ENCODE measurements at places on chromosomes 13 and 19. TPM values are rescaled to one million over a fixed set of nuclear protein-coding genes. Genes with fewer than 3 reads are reported as not detected.

DNA sequence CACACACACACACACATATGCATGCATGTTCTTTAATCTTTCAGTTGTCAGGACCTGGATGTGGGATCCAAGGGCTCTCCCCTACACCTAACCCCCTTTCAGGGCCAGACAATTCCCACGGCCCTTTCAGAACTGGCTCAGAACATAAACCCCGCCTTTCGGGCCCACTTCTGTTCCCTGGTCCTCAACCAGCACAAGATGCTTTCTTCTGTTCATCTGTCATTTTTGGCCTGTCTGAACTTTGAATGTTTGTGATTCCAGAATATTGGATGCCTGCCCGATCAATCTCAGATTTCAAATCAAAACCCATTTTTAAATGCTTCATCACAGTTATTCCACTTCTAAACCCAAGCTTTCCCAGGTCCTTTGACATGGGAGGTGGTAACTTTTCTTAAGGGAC lies 167.3 kb downstream of the USP12 start:
- no peak for DNase-seq

PNMA8A gene
- total RNA-seq: 0.15 TPM

DNA sequence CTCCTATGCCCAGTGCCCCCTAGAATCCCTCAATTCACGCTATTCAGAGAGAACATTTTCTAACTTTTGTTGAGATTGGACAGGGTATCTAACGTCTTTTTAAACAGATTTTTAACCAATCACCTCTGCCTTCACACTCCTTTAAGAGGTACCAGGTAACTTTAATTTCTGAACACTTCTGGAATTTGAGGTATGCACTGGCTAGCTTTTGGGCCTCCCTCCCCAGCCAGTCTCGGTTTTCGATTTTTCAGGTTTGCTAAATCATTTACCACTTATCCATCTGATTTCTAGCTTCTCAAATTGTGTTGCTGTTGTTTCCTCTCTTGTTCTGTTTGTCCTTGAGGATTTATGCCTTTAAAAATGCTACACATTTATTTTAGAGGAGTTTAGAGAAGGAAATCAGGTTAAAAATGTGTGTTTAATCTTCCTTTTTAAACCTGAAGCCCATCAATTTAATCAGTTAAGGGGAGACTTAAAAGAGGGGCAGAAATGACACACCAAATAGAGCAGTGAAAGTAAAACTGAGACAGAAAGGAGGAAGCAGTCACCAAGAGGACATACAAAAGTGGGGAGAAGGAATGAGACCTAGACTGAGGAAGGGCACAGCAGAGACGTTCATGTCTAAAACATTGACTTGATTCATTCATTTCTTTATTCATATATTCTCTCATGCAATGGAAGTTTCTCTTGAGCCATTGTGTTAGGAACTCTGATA lies 139.6 kb upstream of the HTR2A start:
- no peak for DNase-seq

DNA sequence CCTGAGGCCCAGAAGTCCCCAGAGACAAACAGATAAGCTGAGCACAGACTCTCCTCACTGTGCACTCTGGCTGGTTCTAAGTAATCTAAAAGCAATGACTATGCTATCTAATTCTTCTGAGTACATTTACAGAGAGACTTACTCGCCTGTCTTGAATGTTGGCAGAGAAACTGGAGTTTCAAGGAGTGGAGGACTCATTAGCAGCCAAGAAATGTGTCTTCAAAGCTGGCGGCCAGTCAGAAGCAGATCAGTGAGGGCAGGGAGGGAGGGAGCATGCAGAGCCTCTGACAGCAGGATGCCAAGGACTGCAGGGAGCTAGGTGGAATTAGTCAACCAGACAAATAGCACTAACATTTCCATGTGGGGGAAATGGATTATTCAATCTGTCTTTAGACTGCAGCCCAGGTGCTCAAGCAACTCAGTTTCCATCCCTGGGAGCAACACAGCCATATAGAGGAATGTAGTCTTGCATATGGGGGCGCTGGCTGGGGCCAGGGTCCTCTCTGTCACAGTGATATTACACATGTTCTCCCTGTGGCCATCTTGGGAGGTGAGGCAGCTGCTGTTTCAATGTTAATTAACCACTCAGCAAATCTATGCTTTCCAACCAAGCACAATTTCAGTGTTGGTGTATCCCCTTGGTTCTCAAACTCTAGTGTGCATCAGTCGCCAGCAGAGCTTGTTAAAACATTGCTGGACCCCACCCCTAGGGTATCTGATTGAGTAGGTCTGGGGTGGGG lies 97.9 kb downstream of the CCNA1 start:
- no peak for DNase-seq

C5AR1 gene
- 2.2 TPM for total RNA-seq

GRCh38 chr19:16349551-16350152 lies 25.0 kb downstream of the KLF2 start:
- DNase-seq: no peak

TYROBP gene
- 6.3 TPM for total RNA-seq

DNA sequence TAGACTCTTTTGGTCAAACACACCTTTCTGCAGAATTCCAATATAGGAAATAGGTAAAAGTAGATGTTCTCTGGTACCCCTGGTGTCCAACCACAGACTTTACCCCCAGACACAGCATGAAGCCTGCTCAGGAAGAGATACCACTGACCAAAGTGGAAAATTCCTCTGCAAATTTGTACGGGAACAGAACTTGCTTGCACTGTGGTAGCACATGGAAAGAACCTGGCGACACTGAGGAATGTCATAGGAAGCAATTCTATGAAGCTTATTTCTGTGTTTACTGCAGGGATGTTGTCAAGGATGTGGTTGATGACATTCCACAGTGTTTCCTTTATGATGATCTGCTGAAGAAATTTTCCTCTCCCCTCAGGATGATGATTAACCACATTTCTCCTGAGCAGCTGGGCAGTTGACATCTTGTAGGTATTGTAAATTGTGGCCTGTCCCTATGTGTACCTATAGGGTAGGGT lies 48.9 kb upstream of the TNFSF11 start:
- DNase-seq: no peak

LAIR1 gene
- total RNA-seq: 60.1 TPM

GRCh38 chr13:28718196-28718542 lies 601 bp downstream of the SLC46A3 start:
- no peak for DNase-seq

GPC5 gene
- total RNA-seq: 0.28 TPM

DNA sequence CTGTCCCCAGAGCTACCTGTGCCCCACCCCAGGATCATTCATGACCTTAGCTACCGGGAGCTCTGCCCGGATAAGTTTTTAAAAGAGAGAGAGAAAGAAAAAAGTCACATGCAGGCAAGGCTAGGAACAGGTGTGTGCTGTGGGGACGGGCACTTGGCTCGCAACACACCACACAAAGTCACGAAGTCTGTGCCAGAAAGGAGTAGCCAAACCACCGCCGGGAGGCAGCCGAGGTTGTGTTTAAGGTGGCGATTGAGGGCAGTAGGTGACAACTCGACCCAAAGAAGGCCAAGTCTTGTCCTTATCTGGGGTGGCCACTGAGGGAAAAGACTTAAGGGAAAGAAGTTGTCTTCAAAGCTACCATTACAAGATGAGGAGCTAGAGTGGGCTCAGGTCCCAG lies 4.6 kb upstream of the TSHZ3 start:
- DNase-seq: no peak

- DNase-seq: no peak
These were observed 26.2 kb upstream of the CD33 start for GRCh38 chr19:51198641-51199040.

- peak; percentile 49 for DNase-seq
These were observed 15.0 kb upstream of the EMC10 start for GRCh38 chr19:50461066-50461875.

- DNase-seq: no peak
These were observed 38.6 kb upstream of the TSHZ3 start for GRCh38 chr19:31387717-31388301.

DNA sequence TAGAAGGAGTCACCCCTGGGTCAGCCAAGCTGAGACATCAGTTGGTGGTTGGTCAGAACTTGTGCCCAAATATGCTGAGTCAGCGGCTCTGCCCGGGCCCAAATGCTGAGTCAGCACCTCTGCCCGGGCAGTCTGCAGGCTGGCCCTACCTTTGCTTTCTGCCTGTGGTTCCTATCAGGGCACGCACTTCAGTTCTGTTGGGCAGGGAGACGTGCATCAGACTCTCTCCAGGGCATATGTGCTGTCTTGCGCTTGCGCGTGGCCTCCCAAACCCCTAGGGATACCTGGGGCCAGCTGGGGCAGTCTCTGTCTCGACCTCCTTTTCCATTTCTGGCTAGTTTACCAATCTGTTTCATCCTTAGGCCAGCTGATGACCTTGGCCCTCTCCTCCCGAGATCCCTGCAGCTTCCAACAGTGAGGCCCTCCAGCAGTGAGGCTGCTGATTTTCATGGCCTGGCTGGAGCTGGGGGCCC lies 24.4 kb upstream of the LDLR start:
- DNase-seq: no peak

GRCh38 chr13:33383724-33384577 lies 98.4 kb upstream of the STARD13 start:
- no peak for DNase-seq

- DNase-seq: no peak
These were observed 30.7 kb downstream of the GATAD2A start for GRCh38 chr19:19436137-19436691.

- DNase-seq: no peak
These were observed 27.4 kb downstream of the EFNA2 start for GRCh38 chr19:1312767-1313694.

DNA sequence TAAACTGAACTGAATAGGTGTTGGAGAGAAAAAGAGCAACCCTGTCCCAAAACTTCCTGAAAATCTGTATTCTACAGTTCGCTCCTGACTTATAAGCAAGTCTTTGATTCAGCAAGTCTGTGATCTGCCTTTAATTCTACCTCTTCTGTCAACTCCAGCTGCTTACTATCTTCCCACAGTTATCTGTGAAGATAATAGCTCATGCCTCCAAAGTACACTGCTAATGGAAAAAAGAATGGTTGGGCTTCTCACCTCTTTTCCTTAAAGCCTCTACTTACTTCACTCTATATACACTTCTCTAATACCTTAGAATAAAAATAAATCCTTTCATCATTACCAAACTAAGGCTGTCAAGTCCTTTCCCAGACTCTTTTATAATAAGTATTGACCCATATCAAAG lies 391.5 kb upstream of the MIR17HG start:
- DNase-seq: no peak

POLR2I gene
- total RNA-seq: 29.9 TPM

SIGLEC11 gene
- 0.09 TPM for total RNA-seq

GRCh38 chr19:4620675-4621074 lies 18.6 kb upstream of the TNFAIP8L1 start:
- no peak for DNase-seq
